ENCODE measurements at places on chromosomes 7 and 10. TPM values are rescaled to one million over a fixed set of nuclear protein-coding genes. Genes with fewer than 3 reads are reported as not detected.

The GIMAP5 gene
- 18.4 TPM for total RNA-seq

The GBX1 gene
- not detected for total RNA-seq

The SAMD9 gene
- 10.2 TPM for total RNA-seq

The GRM3 gene
- total RNA-seq, result not detected

The ITPRID1 gene
- not detected for total RNA-seq

The TMEM196 gene
- not detected for total RNA-seq

The MUC12 gene
- total RNA-seq, result not detected

The AMZ1 gene
- total RNA-seq, result 0.31 TPM

DNA sequence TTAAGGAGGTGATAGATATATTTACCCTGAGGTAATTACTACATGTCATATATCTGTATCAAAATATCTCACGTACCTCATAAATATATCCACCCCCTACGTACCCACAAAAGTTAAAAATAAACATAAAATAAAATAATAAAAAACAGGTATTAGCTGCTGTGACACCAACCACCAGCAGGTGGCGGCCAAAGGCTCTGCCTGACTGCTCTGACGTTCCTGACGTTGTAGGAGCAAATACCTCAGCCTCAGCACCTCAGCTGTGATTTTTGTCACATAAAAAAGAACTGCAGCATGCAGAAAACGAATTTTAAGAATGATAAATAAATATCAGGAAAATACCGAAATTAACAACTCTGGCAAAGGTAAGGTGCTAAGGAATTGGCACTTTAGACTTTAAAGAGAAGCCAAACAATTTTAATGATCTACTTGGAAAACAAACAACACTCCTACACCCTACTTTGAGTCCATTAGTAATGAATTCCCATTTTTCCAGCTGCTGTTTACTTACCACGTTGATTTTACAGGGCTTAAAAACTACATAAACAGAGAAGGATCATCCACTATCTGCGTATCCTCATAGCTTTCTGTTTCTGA, 125.4 kb upstream of the TARP start:
- peak; percentile 73 for DNase-seq

DNA sequence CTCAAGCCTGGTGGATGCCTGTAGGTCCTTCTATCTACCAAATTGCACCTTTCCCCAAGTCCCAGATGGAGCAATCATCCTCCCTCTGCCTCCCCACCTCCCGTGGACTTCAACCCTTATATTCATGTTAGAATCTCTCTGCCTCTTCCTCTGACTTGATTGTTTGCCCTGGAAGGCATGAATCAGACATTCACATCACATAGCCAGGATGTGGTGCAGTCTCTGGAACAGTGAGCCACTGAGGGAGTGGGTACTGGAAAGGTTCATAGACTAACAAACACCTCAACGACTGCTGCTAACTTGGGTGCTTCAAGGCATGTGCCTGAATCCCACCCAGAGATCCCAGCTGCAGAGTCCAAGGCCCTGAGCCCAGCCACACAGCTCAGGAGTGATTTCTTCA, 494.0 kb downstream of the TNS3 start:
- no peak for DNase-seq

DNA sequence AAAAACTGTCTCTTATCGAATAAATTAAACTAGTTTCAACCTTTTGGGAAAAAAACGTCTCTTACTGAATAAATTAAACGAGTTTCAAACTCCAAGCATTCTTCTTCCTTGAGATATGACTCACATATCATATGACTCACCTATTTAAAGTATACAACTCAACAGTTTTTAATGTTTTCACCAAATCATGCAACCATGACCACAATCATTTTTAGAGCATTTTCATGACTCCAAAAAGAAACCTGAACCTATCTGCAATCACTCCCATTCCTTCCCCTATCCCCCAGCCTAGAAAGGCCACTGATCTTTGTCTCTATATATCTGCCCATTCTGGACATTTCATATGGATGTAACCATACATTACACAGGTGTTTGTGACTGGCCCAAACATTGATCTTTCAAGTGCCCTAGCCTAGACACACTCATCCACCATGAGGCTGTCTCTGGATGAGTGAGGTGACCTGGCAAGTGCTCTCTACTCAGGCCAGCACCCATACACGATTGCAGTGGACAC, 115.3 kb downstream of the PIP4K2A start:
- no peak for DNase-seq

DNA sequence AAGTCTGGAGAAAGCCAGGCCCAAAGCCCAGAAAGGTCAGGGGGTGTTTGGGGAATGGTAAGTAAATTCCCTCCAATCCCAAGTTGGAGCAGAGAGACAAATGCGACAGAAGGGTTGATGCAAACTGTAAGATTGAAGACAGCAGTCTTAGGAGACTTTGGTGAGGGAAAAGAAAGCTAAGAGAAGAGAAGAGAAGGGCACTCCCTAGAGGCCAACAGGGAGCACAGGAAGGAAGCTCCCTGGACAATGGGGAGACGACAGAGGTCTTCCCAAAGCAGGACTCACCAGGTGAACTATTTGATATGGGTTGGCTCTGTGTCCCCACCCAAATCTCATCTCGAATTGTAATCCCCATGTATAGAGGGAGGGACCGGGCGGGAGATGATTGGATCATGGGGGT, 151.5 kb downstream of the KIF20B start:
- DNase-seq, result no peak

DNA sequence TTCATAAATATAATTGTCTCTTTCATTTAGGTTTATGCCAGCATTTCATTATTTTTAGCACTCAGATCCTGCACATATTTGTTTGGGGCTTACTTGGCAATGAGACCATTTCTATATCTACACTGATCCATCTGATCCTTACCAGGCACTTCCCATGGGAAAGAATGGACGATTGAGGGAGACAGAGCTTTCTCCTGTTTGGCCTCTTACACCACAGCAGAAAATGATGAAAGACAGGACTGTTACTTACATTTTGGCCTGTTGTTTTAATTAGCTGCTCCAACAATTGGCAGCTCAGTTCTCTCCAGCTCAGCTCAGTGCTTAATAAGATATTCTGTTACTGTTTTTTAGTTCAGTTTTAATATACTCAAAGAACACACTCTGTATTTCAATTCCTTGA, 77.6 kb upstream of the RSU1 start:
- no peak for DNase-seq

DNA sequence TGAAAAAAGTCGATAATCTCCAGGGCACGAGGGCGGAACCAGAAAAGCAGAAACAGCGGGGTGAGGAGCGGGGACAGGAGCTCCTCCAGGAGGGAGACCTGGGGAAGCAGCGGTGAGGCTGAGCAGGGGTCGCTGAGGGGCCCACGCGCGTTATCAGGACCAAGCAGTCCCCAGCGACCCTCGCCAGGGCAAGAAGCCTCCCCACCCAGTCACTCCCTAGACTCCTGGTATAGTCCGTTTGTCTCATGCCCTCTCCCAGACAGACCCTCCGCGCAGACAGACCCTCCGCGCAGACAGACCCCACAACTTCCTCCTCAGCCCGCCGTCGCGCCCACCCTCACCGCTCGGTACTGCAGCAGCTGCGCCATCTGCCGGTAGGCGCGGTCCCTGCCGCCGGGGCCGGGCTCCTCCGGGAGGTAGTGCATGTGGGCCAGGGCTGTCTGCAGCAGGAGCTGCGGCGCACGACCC, 6.3 kb downstream of the ATG9B start:
- DNase-seq, result peak; percentile 84

DNA sequence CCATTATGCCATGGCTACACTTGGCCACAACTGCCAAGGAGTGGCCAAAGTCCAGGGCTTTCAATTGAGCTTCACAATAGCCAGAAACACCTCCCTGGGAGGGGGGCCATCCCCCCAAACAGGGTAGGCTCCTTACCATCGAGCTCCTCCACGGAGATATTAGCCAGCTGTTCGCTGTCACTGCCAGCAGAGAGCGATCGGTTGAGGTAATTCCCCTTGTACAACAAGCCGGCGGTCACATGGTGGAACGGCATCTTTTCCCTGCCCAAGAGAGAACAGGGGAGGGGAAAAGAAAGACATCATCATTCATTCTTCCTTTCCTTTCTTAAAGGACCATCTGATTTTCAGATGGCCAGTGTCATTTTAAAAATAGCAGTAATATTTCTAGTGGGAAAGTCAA, 133.6 kb downstream of the CALN1 start:
- DNase-seq, result no peak

DNA sequence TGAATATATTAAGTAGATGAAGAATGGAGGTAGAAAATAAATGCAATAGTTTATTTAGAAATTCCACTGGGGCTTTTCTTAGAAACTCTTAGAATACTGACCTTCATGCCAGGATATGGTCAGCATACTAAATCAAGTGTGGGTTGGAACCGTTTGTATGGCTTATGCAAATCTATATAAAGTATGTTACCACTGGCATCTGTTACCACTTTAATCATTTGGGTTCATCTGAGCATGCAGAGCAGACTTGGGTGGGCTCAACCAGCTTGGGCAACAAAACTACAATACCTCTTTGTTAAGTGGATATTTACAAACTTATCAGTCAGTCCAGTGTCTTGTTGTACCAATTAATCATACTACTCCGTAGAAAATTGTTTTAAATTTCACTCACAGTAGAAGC, 125.8 kb downstream of the CRPPA start:
- DNase-seq, result no peak

- DNase-seq, result no peak
Observed at GRCh38 chr7:30566596-30566995, 28.1 kb upstream of the GARS1 start.

DNA sequence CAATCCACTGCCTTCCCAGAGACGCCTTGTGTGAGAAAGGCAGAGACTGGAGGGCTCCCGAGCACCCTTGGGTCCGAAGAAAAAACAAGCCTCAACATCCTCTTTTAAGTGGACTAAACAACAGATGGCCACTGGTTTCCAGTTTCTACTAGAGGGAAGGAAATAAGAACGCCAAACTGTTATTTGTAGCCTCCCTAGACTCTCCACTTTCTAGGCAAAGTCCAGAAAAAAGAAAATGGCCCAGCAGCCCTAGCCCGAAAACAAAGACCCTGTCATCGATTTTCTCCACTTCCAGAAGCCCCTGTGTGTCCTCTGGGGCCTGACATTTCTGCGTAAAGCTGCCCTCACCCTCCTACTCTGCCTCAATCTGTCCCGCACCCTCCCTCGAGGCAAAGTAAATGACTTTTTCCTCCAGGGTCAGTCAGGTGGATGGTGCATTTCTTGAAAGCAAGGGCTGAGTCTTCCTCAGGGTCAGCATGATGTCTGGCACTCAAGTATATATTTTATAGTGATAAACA, 6.0 kb downstream of the RGS10 start:
- peak; percentile 26 for DNase-seq

DNA sequence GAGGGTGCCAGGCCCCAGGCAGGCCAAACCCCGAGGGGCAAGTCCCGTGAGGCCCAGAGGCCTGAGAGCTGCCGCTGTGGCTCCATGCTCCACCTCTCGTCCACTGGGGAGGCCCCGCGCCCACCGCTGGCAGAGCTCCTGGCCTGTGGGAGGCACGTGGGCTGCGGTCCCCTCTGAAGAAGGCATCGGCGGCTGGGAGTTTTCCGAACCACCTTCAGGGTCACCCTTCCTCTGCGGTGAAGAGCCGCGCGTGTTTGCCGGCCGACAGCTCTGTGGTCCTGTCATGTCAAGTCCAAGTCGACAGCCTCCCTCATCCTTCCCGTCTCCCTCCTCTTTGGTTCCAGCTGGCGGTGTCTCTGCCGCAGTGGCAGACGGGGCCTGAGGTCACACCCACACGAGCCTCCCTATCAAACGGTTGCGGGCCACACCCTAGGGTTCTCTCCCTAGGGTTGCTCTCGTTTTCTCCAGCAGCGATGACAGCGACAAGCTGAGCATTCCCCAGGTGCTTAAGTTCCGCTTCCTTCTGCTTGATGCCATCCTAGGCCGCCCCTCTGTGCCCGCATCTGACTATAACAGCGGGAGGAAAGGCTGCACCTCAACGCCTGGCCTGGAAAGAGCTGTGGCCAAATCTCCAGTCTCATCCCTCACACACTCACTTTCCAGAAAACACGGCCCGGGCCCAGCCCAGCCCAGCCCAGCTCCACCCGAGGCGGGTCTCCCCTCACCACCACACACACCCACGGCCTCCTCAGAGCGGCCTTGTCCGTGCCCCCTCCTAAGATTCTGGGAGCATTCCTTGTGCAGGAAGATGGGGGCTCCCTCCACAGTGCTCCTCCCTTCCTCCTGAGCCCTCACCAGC, 185.0 kb downstream of the ELFN1 start:
- DNase-seq, result peak; percentile 55
